ENCODE measurements at places on chromosomes 13 and 19. TPM values are rescaled to one million over a fixed set of nuclear protein-coding genes. Genes with fewer than 3 reads are reported as not detected.

The KLK3 gene
- total RNA-seq: not detected

The CD33 gene
- total RNA-seq: not detected

The FCAR gene
- not detected for total RNA-seq

The SPACA7 gene
- total RNA-seq: not detected

The EDNRB gene
- total RNA-seq: 12.5 TPM

The TMEM255B gene
- total RNA-seq: 2.4 TPM

The PLPPR2 gene
- 17.8 TPM for total RNA-seq

The MRPL54 gene
- 61.5 TPM for total RNA-seq

The ZGLP1 gene
- 0.72 TPM for total RNA-seq

The COL5A3 gene
- 0.88 TPM for total RNA-seq

The CYP4F8 gene
- not detected for total RNA-seq

The CRX gene
- not detected for total RNA-seq

The LRRC8E gene
- total RNA-seq: 2.6 TPM

The PABPC3 gene
- total RNA-seq: under 0.01 TPM

The C19orf44 gene
- total RNA-seq: 5.9 TPM

The MUC16 gene
- not detected for total RNA-seq

The SLITRK5 gene
- under 0.01 TPM for total RNA-seq

The KLF16 gene
- total RNA-seq: 9.4 TPM

The ZNF229 gene
- 18.6 TPM for total RNA-seq

The KIR2DL3 gene
- not detected for total RNA-seq

The SHISA7 gene
- total RNA-seq: not detected

The FAAP24 gene
- 6.2 TPM for total RNA-seq

The COMP gene
- not detected for total RNA-seq

The TNNT1 gene
- 2.8 TPM for total RNA-seq

The C1QTNF9B gene
- not detected for total RNA-seq

The TTC9B gene
- total RNA-seq: not detected

The RAB3A gene
- total RNA-seq: 2.0 TPM

The ZNF587B gene
- 21.0 TPM for total RNA-seq

The LGALS14 gene
- not detected for total RNA-seq

The TPM4 gene
- 1,294 TPM for total RNA-seq

The OXGR1 gene
- not detected for total RNA-seq

The DDX39A gene
- total RNA-seq: 141 TPM

The ATP1A3 gene
- not detected for total RNA-seq

The BICRA gene
- 10.2 TPM for total RNA-seq

The ZNF682 gene
- 1.5 TPM for total RNA-seq

The CEBPA gene
- total RNA-seq: 0.14 TPM

The NLRP11 gene
- total RNA-seq: not detected

The ZNF536 gene
- total RNA-seq: not detected

The NCAN gene
- not detected for total RNA-seq

The YJEFN3 gene
- 0.57 TPM for total RNA-seq

The ZFR2 gene
- not detected for total RNA-seq

The SMAD9 gene
- total RNA-seq: 0.88 TPM

The ADGRE3 gene
- total RNA-seq: 0.14 TPM

The ZNF560 gene
- total RNA-seq: 2.8 TPM

The LRG1 gene
- total RNA-seq: under 0.01 TPM

The TINCR gene
- 0.57 TPM for total RNA-seq

All from placental pericyte (primary cell).